LNCaP clone FGC (cell line): ENCODE measurements at places on chromosomes 1 and 21.
A peak's percentile ranks its signal among the peaks of the same experiment; 100 is the strongest.

DNA sequence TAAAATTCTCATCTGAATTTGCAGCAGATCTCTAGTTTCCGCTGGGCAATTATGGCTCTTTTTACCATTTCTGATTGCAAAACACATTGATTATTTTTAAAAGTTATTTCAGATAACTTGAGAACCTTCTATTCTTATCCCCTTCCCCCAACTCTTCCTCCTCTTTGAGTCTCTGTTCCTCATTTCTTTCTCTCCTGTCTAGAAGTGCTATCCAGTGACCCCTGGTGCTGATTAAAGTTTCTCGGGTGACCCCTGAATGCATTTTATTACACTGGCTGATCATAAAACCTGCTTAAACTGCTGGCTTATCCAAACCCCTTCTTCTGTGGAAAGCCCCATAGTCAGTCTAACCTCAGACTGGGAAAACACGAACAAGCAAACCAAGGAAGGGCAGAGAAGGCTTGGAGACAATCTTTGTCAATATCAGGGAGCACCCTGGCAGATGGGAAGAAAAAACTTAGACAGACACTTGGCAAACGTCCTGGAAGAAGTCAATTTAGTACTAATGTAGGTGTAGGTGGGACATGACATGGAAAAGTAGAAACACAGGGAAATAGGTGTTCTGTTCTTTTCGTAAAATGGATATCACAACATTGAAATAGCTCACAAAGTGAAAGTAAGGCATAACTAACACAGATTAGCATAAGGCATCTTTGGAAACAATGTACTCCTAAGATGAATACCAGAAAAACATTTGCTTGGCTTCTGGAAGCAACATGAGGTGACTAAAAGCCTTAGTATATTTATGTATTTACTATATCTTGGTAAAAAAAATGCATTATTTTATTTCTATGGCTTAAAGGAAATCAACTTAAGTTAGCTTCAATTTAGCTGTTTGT lies 61.4 kb downstream of the GORAB start:
- DNase-seq = no peak

- peak; percentile 35 for DNase-seq
Measured at GRCh38 chr1:235971571-235972310, 93.1 kb downstream of the NID1 start.

DNA sequence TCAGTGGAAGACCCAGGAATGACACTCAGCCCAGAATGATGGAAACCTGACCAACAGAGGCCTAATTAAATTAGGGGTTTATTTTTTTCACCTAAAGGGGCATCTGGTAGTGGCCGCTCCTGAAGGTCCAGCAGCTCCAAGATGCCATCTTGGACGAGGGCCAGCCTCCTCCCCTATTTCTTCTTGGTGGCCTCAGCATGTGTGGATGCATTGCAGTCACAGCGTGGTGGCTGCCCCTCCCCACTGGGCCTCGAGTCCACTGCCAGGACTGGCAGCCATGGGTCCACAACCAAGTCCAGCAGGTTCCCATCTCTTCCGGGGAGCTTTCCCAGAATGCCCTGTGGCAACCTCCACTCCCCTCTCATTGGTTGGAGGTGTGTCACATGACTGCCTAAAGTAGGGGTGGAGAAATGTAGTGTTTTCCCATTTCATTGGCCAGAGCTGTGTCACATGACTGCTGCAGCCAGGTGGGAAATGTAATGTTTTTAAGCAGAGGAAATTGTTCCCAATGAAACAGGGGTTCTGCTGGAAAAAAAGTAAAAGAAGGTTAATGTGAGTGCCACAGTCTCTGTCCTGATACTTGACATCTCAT lies 628.2 kb downstream of the PTPRU start:
- no peak for DNase-seq

DNA sequence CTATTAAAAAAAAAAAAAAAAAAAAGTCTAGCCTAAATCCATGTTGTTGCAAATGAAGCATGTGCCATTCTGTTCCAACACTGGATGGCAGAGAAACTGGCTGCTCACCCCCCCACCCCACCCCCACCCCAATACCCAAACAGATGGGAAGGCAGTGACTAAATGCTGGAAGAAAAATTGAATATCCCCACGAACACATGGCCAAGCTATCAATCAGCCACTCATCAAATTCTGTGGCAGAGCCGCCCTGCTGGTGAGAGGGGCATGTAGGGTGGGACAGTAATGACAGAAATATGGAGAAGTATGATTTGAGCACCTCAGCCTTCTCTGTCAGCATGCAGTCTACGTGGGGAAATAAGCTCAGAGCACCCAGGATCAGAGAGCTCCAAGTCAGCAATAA lies 34.1 kb downstream of the OPTC start:
- no peak for DNase-seq

- no peak for DNase-seq
Measured at GRCh38 chr1:248861616-248862015, 2.7 kb upstream of the ZNF692 start.

- DNase-seq = no peak
Measured at GRCh38 chr1:242187816-242188215, 188.9 kb upstream of the MAP1LC3C start.

DNA sequence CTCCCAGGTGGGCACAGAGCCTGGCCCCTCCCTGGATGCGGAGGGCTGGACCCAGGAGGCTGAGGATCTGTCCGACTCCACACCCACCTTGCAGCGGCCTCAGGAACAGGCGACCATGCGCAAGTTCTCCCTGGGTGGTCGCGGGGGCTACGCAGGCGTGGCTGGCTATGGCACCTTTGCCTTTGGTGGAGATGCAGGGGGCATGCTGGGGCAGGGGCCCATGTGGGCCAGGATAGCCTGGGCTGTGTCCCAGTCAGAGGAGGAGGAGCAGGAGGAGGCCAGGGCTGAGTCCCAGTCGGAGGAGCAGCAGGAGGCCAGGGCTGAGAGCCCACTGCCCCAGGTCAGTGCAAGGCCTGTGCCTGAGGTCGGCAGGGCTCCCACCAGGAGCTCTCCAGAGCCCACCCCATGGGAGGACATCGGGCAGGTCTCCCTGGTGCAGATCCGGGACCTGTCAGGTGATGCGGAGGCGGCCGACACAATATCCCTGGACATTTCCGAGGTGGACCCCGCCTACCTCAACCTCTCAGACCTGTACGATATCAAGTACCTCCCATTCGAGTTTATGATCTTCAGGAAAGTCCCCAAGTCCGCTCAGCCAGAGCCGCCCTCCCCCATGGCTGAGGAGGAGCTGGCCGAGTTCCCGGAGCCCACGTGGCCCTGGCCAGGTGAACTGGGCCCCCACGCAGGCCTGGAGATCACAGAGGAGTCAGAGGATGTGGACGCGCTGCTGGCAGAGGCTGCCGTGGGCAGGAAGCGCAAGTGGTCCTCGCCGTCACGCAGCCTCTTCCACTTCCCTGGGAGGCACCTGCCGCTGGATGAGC lies 34.2 kb downstream of the TRIM11 start:
- no peak for DNase-seq

DNA sequence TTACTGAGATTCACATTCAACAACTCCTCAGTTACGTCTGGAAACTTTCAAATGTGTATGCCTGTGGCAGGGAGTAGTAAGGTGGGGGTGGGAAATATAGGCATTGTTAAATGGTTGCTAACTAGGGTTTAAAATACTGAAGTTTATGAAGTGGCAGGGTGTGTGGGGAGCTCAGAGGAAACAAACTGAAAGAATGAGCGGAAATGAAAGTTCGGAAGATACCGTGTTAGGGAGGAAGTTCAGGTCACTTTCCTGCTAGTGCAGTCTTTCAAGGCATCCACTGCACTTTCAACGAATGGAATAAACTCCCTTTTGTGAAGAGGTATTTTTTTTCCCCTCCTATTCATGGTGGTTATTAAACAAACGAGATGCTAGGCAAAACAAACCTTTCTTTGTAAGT lies 19.7 kb downstream of the SYNJ1 start:
- DNase-seq = no peak

- no peak for DNase-seq
Measured at GRCh38 chr21:16851054-16851453, 661.8 kb upstream of the CXADR start.

GRCh38 chr1:243471026-243471685 lies 215.3 kb downstream of the SDCCAG8 start:
- DNase-seq = no peak
